GDM1 (cell line): ENCODE measurements at places on chromosomes 1 and 21.

GRCh38 chr1:224629965-224630364 lies 13.8 kb downstream of the CNIH3 start:
- DNase-seq = no peak

- no peak for DNase-seq
Measured at GRCh38 chr1:176802316-176802715, 339.3 kb downstream of the PAPPA2 start.

- no peak for DNase-seq
Measured at GRCh38 chr1:164659621-164660411, 100.8 kb downstream of the PBX1 start.

- peak; percentile 73 for DNase-seq
Measured at GRCh38 chr1:229410692-229411433, 23.0 kb downstream of the ACTA1 start.

- no peak for DNase-seq
Measured at GRCh38 chr1:5947978-5948680, 44.1 kb downstream of the NPHP4 start.

- DNase-seq = no peak
Measured at GRCh38 chr21:33051925-33052324, 18.0 kb upstream of the OLIG1 start.

- DNase-seq = no peak
Measured at GRCh38 chr21:38326899-38327298, 70.1 kb downstream of the KCNJ15 start.

DNA sequence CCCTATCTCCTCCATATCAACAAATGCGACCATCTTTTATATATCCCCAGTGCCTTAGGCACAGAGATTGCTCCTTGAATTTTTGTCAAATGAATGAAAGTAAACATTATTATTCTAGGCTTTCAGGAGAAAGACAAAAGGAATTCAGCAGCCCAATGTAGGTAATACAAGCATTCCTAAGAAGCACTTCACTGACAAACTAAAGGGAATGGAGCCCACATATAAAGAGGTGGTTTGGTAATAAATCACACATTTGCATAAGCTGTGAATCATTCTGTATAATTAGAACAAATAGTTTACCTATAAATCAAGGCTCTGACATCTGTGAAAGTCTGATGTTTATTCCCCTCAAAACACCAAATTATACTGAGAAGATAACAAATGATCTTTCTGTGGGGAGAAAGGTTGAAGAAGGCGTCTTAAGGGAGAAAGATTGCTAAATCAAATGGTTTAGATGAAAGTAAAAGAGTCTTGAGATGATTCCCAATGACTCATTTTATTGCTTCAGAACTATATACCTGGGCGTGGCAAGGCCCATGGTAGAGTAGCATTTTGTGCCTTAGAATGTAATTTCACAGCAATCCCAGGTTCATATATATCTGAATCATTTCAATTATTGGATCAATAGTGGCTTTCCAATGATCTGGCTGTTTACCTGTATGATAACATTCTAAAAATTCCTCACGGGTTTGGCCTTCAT lies 558.1 kb downstream of the AGBL4 start:
- no peak for DNase-seq

DNA sequence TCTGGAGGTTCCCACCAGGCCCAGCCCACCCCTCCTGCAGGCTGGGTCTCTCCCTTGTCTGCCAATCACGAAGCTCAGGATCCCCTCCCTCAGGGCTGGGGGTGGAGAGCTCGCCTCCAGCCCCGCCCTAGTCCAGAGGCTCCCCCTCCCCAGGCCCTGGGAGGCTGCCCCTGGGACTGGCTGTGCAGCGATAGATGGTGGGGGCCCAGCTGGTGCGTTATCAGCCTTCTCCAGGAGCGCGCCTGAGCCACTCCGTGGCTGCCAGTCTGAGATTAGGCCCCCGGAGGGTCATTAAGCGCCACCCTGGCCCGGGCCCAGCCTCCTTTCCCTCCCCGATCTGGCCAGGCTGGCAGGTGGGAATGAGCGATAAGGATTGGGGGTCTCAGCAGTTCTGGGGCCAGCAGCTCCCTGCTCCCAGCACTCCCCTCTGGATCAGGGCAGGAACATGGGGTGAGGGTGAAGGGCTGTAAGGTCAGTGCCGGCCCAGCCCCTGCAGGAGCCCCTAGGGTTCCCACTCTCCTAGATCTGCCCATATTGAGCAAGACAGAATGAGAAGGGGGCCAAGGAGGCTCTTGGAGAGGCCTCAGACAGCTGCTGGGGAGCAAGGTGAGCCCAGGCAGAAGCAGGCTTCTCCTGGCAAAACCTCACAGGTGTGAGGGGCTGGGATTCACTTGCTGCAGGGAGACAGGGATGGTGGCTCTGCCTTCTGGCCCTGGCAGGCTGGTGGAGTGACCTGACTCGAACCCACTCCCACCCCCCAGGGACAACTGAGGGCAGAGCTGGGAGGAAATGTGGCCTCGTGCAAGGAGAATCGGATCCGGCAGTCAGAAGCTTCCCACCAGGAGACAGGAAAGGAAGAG lies 8.5 kb downstream of the PDZK1IP1 start:
- no peak for DNase-seq

DNA sequence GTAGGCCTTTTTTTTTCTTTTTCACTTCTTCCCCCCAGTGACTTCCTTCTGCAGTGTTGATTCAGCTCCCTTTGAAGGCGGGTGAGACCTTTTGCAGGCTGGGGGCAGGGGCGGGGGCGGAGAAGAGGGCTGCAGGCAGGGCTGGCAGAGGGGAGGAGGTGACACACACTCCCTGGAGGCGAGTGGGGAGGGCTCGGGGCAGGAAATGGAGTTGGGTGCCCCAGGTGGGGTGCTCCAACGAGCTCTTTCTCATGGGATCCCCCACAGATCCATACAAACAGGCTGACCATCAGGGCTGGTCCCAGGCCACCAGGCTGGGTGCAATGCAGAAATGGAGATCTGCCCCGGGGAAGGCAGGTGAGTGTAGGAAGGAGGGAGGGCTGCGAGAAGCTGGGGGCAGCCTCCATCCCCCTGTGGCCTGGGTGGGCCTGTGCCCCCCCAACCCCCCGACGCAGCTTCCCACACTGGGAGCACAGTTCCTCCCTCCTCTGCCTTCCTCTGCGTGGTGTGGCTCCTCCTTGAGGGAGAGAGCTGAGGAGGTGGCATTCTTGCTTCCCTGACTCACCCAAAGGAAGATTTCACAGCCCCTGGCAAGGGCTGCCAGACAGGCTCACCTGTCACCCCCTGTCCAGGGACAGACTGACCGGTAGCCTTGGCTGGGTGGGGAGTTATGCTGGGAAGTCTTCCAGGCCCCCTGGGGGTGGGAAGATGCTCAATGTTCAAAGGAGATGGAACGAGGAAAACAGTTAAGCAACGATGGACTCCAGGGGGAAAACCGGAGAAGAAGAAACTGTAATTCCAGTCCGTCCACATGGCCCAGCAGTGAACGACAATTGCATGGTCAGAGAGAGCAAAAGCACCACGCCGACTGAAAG lies 7.1 kb upstream of the ITGB2 start:
- peak; percentile 85 for DNase-seq

DNA sequence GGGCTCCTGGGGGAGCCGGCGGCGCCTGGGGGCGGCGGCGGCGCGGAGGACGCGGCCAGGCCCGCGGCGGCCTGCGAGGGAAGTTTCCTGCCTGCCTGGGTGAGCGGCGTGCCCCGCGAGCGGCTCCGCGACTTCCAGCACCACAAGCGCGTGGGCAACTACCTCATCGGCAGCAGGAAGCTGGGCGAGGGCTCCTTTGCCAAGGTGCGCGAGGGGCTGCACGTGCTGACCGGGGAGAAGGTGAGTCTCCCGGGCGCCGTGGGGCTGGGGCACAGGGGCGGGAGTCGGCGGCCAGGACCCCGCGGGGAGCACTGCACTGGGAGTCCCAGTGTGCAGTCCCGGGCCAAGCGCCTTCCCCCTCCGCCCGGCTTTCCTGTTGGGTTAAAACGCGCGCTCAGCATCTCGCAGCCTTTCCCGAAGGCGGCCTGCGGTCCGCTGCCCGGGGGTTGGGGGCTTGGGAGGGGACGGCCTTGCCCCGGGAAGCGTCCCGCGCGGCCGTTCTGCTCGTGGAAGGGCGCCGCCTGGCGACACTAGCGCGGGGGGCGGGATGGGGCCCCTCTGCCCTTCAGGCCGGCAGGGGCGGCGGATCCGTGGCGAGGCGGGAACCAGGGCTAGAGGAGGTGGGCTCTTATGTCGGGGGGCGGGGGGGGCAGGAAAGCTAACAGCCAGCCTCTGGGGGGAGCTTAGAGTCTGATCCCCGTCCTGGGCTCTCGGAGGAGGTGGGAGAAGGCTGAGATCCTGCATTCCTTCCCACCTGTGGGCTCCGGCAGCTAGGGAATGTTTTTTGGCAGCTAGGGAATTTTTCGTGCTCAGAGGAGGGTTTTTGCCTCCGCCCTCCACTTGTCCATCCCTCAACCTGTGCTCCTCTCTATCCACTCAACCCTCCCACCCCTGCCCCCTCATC lies 1.1 kb downstream of the HUNK start:
- DNase-seq = no peak

GRCh38 chr21:15065392-15066122 lies 757 bp upstream of the NRIP1 start:
- DNase-seq = peak; percentile 79

- DNase-seq = no peak
Measured at GRCh38 chr21:22343721-22344120, 1345.5 kb downstream of the NCAM2 start.

- no peak for DNase-seq
Measured at GRCh38 chr1:51219022-51219421, 17.1 kb upstream of the RNF11 start.

DNA sequence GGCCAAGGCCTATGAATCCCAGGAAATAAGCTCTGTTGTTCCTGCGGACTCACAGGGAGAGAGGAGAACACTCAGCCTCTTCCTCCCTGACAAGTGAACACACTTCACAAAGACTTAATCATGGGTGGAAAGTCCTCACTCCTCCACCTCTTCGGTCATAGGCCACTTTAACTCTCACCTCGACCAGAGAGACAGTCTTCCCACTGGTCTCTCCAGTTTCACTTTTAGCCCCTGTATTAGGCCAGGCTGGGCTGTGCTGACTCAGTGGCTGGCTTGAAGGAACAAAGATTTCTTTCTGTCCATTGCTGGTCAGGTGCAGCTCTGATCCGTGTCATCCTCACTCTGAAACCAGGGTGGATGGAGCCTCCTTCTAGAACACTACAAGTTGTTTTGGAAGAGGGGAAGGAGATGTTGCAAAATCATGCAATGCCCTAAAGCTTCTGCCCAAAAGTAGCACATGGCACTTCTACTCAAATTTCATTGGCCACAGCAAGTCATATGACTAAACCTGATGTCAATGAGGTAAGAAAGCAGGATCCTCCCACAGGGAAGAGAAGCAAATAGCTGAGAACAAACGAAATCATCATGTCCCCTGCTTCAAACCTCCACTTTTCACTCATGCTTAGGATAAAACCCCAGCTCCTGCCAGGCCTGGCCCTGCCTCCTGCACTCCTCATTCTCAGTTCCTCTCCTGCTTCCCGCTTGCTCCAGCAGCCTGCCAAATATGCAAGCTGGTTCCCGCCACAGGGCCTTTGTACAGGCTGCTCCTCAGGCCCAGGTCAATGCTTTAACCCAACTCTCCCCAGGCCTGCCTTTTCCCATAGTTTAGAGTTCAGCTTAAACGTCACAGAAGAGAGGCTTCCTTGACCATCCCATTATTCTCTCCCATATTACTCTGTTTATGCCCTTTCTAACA lies 150.5 kb upstream of the RUNX3 start:
- no peak for DNase-seq

DNA sequence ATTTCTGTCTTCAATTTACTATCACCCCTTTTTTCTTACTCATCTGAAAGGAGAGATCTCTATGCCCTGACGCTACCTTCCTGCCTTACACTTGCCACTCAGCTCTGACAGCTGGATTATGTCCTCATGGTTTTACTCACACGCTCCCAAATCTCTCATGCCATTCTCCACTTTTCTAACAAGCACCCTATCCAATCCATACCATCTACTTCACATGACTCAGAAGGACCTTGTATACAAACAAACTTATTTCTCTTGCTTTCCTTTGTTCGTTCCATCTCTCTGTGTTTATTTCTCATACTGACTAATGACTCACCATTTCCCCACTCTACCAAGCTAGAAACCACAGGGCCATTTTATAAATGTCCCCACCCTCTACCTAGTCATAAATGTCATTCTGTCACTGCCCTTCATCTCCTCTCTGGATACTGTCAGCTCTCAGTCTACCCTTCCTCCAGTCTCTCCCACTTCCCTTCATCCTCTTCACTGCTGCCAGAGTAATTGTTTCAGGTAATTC lies 87.3 kb downstream of the USP24 start:
- DNase-seq = no peak

DNA sequence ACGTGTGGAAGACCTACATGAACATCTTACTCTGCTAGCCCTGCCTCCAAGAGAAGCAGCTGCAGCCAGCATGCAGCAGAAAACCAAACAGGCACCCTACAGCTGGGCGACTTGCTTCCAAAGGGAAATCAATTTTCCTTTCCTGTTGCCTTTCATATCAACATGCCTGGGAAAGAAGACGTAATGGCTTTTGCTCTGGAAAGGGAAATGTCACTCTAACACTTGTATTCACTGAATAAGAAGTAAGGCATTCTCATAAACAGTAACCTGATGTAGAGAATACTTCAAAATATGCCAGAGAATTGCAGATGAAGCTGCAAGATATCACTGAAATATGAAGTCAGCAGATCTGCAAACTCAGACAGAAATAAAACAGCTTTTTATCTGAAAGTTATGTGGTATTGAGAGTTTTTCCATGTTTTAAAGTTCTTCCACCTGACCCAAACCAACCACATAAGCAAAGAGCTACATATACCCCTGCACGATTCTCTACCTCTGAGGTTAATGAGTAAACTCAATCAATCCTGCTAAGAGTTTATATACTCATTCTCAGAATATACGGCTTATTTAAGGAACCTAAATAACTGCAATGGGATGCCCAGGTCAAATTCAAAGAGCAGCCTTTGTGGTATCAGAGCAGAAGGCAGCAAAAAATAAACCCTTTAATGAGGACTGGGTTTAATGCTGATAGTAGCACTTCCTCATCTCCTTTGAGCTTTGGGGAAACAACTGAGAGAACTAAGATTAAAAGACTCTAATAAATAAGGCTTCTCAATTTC lies 150.9 kb downstream of the RERE start:
- DNase-seq = no peak

- DNase-seq = peak; percentile 11
Measured at GRCh38 chr21:14523234-14523633, 22.9 kb downstream of the SAMSN1 start.

DNA sequence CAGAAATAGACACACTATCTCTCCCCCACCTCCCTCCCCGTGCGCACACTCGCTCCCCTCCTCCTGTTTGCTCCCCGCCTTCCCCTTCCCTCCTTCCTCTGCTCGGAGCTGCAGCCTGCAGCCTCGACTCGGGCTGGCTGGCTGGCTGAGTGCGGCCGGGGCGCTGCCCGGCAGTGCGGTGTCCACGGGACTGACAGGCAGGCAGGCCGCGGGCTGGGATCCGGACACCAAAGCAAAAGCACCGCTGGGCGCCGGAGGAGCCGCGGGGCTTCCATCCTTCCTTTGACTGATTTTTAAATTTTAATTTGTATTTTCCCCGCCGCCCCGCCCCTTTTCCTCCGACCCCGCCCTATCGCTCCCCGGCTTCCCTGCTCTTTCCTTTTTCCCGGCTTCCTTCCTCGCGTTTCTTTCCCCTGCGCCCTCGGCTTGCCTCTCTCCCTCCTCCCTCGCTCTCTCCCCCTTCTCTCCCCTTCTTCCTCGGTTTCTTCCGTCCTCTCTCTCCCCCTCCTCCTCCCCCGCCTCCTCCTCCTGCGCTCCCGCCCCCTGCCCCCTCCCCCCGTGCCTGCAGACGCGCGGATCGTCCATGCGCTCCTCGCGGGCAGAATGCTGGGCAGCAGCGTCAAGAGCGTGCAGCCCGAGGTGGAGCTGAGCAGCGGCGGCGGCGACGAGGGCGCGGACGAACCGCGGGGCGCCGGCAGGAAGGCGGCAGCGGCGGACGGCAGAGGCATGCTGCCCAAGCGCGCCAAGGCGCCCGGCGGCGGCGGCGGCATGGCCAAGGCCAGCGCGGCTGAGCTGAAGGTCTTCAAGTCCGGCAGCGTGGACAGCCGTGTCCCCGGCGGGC lies 109.4 kb downstream of the NAV1 start:
- no peak for DNase-seq
